Right ventricle myocardium superior (tissue), 1 donor: ENCODE measurements at places on chromosomes 1 and 21. TPM values are rescaled to one million over a fixed set of nuclear protein-coding genes. Genes with fewer than 3 reads are reported as not detected.

- no peak for DNase-seq
These were observed 85.0 kb downstream of the RGS21 start for GRCh38 chr1:192401825-192402224.

DNA sequence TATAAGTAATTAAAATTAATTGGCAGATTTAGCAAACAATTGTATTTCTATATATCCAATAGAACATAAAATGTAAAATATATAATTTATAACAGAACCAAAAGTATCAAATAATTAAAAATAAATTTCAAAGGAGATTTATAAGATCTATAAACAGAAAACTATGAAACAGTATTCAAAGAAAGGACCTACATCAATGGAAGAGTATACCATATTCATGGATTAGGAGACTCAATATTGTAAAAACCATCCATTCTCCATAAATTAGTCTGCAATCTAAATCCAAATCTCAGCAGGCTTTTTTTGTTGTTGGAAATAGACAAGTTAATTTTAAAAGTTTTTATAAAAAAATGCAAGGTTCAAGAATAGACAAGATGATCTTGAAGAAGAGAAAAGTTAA is 149.0 kb upstream of the RUNX3 start:
- DNase-seq, result no peak

DNA sequence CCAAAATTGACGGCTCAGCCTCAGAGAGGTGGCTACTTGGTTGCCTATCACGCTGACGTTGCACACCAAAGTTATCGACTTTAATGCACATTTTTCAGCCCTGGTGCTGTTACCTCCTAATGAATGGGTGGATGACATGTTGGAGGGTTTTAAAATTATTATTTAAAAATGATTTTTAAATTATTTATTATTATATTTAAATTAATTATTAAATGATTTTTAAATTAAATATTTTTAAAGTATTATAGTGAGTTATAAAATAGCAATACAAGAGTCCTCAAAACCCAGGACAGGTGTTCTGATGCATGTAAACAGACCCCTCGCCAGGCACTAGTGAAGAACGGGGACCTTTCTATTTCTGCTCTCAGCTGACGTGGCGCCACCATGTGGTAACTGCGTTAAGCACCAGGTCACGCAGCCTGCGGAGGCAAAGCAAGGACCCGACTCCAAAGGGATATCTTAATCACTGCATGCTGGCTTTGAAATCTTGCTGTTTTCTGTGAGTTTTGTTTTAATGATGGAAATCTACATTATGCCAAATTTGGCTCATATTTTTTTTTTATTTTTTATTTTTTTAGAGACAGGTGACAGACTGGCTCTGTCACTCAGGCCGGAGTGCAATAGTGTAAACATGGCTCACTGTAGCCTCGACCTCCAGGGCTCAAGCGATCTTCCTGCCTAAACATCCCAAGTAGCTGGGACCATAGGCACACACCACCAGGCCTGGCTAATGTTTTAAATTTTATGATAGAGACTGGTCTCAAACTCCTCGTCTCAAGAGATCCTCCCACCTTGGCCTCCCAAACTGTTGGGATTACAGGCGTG is 22.6 kb downstream of the CASP9 start:
- DNase-seq, result peak; percentile 72

GRCh38 chr1:89800022-89800655 is 20.7 kb upstream of the LRRC8D start:
- DNase-seq, result no peak

GRCh38 chr1:7355646-7356045 is 415.4 kb upstream of the VAMP3 start:
- no peak for DNase-seq

- no peak for DNase-seq
These were observed 92.8 kb upstream of the HNRNPU start for GRCh38 chr1:244957122-244957521.

DNA sequence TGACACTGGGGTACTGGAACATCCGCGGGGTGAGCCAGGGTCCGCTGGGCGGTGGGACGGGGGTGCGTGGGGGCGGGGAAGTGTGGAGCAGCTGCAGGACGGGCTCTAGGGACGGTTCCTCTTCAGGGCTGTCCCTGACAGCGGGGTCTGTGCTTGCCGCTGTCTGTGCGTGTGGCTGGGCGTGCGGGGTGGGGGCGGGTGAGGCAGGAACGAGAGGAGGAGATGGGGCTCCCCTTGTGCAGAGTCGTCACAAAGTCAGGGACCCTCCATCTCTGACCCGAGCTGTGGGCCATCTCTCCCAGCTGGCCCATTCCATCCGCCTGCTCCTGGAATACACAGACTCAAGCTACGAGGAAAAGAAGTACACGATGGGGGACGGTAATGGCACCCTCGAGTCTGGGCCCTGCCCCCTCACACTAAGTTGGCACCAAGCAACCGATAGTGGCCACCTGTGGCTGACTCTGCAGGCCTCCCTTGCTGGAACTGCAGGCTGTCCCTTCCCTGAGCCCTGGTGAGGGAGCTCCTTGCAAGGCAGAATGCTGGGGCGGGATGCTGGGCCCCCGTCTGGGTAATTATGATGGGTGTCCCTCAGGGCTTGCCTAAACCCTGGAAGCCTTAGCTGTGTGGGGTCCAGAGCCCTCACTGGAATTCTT is 392 bp downstream of the GSTM2 start:
- DNase-seq, result no peak

DNA sequence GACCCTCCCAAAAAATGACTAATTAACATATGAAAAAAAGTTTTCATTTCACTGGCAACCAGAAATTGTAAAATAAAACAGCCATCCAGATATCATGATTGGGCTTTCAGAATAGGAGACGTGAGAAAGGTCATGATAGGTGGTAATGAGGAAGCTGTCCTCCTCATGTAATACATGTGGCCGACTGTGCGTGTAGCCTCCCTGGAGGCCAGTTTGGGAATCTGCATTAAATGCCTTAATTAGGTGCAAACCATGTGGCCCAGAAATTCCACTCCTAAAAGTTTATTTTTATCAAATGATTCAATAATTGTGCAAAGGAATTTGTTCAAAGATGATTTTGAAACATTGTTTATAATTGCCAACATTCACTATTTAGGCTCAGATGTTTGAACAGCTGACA is 127.6 kb upstream of the C1orf105 start:
- no peak for DNase-seq

DNA sequence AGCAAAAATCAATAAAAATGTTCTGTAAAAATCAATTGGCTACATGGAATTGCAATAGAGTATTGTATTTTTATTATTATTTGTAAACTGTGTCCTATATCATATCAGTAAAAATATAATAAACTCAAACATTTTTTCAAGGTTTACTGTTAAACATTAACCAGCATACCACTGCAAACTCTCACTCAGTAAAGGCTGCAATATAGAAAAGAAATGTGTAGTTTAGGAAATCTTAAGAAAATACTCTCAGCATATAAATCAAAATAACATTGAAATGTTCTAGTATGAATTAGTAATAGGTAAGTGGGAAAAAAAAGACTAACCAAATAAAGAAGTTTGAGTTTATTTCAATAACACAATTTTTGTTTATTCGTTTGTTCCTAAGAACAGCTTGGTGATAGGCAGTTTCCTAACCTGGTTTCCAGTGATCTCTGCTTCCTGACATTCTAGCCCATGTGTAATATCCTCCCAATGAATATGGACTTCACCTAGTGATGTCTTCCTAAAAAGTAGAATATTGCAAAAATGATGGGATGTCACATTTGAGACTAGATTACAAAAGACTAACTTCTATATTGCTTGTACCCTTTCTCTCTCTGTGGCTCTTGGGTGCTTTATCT is 870.1 kb downstream of the BRINP3 start:
- DNase-seq, result no peak

DNA sequence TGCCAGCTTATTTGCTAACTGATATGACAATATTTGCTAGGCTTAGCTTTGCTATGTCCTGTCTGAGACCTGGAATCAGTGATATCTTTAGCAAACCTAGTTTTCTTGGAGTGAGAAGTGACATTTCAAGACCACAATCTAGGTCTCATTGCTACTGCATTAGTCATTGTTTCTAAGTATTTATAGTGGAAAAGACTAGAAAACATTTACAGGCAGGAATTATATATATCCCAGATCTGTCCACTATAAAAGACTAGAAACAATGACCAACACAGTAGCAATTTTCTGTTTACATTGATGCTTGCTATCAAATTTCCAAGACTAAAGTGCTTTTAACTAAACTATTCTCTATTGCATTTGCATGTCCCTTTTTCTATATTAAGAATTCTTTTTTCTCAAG is 5.0 kb upstream of the RGS18 start:
- no peak for DNase-seq

GRCh38 chr1:240099748-240100147 is 8.1 kb downstream of the FMN2 start:
- DNase-seq, result no peak

DNA sequence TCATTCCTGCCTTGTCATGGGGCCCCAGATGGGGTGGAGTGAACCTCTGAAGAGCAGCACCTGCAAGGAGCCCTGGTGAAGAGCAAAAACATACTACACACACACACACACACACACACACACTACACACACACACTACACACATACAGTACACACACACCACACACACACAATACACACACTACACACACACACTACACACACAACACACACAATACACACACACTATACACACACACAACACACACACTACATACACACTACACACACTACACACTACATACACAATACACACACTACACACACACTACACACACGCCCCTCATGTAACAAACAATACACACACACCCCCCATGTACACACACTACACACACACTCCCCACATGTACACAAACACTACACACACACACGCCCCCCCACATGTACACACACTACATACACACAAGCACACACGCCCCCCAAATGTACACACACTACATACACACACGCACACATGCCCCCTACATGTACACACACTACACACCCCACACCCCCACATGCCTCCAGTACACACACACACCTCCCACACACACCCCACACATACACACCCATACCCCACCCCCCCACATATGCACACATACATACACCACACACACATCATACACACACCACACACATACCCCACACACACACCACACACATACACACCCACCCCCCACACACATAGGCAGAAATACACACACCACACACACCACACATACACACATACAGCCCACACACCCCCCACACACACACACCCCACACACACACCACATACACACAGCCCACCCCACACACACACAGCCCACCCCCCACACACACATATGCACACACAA is 9.3 kb downstream of the SLC2A5 start:
- no peak for DNase-seq

Gene KCNA3
- 0.24 TPM for total RNA-seq

Gene GJB4
- not detected for total RNA-seq

Gene KRTAP19-3
- total RNA-seq, result not detected

Gene HSD3B1
- not detected for total RNA-seq

Gene PKN2
- 34.5 TPM for total RNA-seq

Gene CACNA1S
- total RNA-seq, result not detected

Gene PAPPA2
- 0.32 TPM for total RNA-seq

Gene MAP3K21
- 0.22 TPM for total RNA-seq

Gene S100A16
- 44.3 TPM for total RNA-seq

Gene LMX1A
- not detected for total RNA-seq
